KBM-7 (cell line): ENCODE measurements at places on chromosomes 4 and X.

GRCh38 chrX:138754861-138755260 lies 43.3 kb upstream of the FGF13 start:
- DNase-seq: no peak

- no peak for DNase-seq
Measured at GRCh38 chr4:112361181-112361791, 64.1 kb downstream of the ALPK1 start.

GRCh38 chr4:56723201-56723605 lies 42.1 kb upstream of the HOPX start:
- peak; percentile 31 for DNase-seq

DNA sequence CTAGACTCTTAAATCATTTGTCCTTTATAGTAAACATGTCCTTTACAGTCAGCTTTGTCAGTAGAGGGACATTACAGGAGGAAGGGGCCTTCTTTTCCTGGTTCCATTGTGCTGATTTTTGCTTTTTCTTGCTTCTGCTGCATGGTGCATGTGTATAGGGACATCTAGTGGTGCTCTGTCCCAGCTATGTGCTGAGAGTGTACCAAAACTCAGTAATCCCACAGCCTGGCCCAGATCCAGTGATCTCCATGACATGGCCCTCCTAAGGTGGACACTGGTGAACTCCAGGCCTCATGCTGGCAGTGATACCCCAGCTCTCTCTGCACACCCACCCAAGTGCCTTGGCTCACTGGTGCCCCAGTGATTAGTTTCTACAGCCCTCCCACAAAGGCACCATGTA lies 45.2 kb downstream of the MAGEB17 start:
- peak; percentile 3 for DNase-seq

DNA sequence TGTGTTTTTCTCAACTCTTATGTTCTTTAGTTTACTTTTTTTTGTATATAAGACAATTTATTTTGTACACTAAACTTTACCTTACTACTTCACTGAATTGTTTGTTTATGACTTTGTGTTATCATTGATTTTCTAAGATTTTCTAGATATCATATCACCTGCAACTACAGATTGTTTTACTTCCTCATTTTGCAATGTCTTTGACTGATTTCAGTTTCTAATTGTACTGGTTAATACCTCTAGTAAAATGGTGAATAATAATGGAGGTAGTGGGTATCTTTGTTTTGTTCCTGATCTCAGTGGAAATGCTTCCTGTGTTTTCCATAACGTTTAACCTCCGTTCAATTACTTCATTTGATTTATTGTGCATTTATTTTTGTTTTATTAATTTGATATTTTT lies 490.2 kb downstream of the TLL1 start:
- no peak for DNase-seq

DNA sequence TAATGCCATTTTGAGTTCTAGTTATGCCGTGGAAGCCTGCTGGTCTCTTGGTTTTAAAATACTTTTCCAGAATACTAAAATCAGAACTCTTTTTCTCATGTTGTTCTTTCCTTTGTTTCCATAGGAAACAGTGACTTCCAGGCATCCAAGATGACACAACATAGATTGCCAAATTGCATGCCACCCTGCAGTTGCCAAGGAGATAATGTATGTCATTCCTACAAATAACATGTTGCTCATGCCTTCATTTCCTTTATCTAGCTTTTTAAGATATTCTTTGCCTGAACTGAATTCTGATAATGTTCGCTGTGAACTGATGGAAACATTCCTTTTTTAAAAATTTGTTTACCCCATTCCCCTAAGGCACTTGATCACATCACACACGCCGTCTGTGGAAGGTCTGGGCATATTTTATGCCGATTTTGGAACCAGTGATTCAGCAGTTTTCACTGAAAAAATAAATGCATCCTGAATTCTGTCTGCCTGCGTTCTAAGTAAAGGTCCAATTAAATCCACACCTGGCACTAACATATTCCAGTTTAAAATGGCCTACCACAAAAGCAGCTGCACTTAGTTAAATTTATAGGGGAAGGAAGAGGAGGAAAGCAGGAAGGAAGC lies 38.0 kb upstream of the COX7B2 start:
- no peak for DNase-seq

DNA sequence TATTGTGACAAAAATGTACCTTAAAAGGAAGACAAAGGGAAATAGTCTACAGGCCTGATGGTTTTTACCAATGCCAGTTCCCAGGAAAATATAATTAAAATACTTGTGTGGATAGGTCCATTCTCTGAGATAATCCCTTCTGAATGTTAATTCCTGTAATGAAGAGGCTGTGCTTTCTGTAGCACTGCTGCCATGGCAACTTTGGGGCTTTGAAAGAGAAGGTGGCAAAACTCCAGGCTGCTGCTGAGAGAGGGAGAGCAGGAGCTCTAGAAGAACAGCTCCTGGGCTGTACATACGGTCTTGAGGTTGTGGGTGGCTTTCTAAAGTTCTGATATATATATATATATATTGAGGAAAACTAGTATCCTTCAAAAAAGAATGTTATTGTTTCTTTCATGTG lies 125.4 kb downstream of the PDLIM5 start:
- no peak for DNase-seq

- no peak for DNase-seq
Measured at GRCh38 chrX:135453381-135453780, 31.6 kb downstream of the SMIM10L2A start.

- no peak for DNase-seq
Measured at GRCh38 chr4:81440949-81441348, 30.8 kb downstream of the RASGEF1B start.

DNA sequence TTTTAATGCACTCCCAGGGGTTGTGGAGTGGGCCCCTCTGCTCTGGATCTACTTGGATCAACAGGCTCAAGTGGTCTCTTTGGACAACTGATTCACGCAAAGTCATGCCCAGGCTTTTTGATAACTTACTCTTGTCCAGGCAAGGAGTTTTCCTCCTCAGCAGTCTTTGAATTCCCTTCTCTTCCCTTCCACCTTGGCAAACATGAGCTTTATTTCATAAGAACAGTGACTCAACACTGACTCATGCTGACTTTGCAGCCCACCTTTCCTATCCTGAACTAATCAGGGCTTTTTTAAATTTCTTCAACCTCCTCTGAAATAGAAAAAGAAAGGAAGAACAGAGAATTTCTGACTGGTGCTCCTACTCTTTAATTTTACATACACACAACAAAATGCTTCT lies 132.1 kb upstream of the LDB2 start:
- no peak for DNase-seq

DNA sequence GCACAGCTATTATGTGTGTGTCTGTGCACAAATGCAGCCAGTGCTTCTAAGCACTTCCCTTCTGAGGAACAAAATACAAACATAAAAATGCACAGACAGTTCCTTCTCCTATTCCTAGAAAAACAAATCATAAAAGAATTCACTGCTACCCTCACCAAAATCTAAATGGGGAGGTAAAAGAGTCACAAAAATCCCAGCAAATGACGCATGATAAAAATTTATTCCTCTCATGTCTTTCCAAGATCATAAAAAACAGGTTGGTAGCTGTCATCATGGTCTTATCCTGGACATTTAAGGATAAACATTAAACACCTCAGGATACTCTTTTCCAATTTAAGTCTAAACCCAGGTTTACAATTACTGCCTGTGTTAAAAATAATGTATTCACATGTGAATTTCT lies 124.9 kb downstream of the ADAMTS3 start:
- no peak for DNase-seq

GRCh38 chr4:111213531-111213930 lies 590.7 kb upstream of the PITX2 start:
- no peak for DNase-seq

GRCh38 chr4:83002329-83002728 lies 8.3 kb downstream of the LIN54 start:
- no peak for DNase-seq

- DNase-seq: no peak
Measured at GRCh38 chrX:139823806-139824205, 109.0 kb downstream of the ATP11C start.

- peak; percentile 70 for DNase-seq
Measured at GRCh38 chr4:2961811-2962441, 1.3 kb downstream of the NOP14 start.

GRCh38 chr4:159269956-159270355 lies 167.1 kb downstream of the RAPGEF2 start:
- DNase-seq: no peak

DNA sequence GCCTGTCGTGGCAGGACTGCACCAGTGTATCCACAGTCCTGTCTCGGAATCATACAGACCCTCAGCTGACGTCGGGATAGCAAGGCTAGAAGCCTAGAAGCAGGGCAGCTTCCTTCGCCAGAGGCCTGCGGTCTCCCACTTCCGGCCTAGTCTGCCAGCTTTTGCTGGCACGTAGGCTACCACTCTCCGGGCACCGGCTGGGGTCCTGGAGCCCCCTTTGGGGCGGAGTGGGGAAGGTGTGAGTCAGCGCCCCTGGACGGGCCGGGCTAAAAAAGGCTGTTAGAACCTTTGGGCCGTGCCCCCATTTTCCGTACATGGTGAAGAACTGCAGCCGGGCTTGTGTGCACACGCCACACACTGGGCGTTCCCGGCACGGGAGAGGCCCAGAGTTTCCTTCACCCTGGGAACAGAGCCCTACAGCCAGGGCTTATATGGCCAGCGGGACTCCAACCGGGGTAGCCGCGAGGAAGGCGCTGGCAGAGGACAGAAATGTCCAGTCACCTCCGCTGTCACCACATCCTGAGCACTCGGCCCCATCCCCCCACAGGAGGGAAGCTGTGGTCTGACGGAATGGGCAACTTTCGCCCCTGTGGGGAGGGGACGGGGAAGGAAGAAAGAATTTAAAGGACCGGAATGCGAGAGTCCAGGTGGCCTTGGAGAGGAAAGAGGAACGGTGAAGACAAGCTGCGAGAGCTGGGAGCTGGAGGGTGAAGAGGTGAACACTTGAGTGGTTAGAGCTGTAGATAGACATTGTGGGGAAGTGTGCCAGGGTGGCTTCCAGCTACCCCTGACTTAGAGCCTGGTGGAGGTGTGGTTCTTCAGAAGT lies 4.6 kb downstream of the MAGIX start:
- DNase-seq: peak; percentile 96

- DNase-seq: no peak
Measured at GRCh38 chr4:81427344-81427821, 44.3 kb downstream of the RASGEF1B start.

DNA sequence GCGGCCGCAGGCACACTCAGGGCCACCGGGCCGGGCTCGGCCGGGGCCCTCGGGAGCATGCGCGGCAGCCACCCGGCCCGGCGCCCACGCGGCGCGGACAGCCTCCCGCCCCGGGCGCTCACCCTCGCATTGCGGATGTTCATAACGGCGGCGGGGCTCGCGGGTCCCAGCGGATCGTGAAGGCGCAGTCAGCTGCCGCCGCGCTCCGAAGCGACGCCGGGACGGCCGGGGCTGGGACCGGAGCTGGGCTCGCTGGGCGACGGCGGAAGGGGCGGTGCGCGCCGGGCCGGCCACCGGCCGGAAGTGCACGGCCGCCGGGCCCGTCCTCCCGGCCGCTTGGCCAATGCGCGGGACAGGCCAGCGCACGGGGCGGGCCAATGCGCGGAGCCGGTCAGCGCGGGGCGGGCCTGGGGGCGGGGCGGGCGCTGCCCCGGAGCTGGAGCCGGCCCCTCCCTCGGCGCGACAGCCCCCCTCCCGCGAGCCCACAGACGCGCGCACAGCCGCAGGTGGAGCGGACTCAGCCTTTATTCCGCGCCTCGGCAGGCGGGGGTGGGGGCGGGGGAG lies at the start of gene NAA10:
Gene NAA10, minus strand, starts transcription at position 276 of the 564 bp plus-strand sequence. Its CDS starts 133 bp downstream, at position 143.
- DNase-seq: peak; percentile 58
